A549 treated with CpdA at 1 μM for 4 hours (cell line): ENCODE measurements at places on chromosomes 1 and 21. TPM values are rescaled to one million over a fixed set of nuclear protein-coding genes. Genes with fewer than 3 reads are reported as not detected.

LRRC53 gene
- total RNA-seq, result not detected in 5 replicates

CORT gene
- 0.13 to 0.32 TPM (median 0.21 TPM) in 3 of 5 replicates, not detected in the others for total RNA-seq

DNASE2B gene
- total RNA-seq, result not detected in 5 replicates

DLGAP3 gene
- total RNA-seq, result 0.09 to 0.34 TPM (median 0.27 TPM) in 5 replicates

KMO gene
- 1.2 to 2.5 TPM (median 1.4 TPM) in 5 replicates for total RNA-seq

ATF6 gene
- total RNA-seq, result 11.4 to 13.5 TPM (median 12.3 TPM) in 5 replicates
